ENCODE measurements at places on chromosomes 16 and 17.
A peak's percentile ranks its signal among the peaks of the same experiment; 100 is the strongest.

DNA sequence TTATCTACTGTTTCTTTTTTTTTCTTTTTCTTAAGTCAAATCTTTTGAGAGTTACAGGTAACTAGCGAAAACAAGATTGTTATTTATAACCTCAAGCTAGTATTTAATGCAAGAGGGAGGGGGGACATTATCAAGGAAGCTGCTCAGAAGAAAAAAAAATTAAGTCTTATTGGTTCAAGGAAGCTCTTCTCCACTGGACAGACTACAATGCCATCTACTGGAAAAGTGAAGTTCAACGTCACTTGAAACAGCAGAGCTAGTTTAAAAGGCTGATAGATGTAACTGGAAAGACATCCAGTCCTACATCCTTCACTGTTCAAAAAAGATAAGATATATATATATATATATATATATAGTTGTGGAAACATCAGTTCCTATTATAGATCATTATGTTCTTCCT lies 418.0 kb upstream of the PSMD7 start:
- no peak for DNase-seq

DNA sequence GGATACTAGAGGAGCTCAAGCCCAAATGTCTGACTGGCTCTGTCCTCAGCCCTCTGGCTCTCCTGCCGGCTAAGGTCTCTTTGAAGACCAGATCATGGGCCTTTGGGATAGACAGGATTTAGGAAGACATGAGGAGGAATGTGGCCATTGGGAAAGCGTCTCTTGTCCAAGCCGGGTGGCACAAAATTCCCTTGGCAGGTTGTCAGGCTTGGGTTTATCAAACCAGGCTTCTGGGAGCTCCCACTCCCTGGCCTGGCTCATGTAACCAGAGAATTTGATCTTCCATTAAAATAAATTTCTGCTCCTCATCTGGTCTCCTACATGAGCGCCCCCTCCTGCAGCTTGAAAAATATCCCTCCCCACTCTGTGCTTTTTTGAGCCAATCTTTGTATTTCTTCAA lies 71.1 kb downstream of the IRX3 start:
- DNase-seq = no peak

- DNase-seq = no peak
Measured at GRCh38 chr16:68718590-68718989, 18.5 kb upstream of the CDH1 start.

DNA sequence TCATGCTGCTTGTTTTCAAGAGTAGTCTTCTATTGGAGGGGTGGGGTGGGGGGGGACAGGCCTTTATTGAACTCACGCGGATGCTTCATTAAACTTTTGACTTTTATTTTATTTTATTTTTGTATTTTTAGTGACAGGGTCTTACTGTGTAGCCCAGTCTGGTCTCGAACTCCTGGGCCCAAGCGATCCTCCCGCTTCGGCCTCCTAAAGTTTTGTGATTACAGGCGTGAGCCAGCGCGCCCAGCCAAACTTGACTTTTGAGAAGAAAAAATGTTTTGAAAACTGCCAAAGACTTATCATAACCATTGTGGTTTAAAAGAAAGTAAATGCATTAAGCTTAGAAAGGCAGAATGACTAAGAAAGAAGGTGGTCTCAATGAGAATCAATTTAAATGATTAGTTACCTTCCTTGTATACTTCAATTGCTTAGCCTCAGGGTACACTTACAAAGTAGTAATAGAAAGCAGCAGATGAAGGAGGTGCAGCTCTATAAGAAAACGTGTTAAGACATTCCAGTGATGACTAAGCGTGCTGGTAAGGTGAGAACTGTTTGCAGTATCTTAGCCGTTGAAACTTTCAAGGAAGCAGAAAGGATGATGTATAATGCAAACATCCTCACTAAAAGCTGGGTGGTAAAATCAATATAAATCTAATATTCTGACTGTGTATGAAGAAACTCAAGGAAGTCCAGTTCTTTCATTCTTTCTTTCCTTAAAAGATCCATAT lies 1.2 kb downstream of the AP2B1 start:
- DNase-seq = no peak

- DNase-seq = no peak
Measured at GRCh38 chr17:57373756-57374155, 117.4 kb downstream of the MSI2 start.

DNA sequence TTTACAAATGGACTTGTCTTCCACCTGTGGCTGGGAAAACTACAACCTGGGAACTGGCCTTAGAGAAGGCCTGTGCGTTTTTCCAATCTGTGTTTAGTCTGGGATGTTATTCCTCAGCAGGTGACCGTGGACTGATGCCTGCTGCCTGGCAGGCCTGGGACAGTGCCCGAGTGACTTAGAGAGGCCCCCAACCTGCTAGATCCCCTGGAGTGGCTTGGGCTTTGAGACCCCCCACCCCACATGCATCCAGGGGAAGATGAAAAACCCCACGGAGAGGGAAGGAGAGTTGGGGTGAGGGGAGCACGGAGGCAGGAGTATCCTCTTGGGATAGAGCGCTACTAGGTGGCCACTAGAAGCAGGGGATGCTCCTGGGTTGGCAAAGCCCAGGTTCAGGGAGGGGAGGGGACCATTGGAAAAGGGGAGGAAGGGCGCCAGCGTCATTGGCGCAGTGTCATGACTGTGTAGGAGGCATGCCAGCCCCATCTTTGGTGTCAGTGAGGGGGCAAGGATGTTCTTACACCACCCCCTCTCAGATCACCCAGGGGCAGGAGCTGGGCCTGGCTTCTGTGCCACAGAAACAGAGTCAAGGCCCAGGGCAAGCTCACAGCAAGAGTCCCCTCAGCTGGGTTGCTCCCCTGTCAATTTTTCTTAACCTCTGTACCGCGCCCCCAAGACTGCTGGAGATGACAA lies 54.1 kb downstream of the MEAK7 start:
- no peak for DNase-seq

DNA sequence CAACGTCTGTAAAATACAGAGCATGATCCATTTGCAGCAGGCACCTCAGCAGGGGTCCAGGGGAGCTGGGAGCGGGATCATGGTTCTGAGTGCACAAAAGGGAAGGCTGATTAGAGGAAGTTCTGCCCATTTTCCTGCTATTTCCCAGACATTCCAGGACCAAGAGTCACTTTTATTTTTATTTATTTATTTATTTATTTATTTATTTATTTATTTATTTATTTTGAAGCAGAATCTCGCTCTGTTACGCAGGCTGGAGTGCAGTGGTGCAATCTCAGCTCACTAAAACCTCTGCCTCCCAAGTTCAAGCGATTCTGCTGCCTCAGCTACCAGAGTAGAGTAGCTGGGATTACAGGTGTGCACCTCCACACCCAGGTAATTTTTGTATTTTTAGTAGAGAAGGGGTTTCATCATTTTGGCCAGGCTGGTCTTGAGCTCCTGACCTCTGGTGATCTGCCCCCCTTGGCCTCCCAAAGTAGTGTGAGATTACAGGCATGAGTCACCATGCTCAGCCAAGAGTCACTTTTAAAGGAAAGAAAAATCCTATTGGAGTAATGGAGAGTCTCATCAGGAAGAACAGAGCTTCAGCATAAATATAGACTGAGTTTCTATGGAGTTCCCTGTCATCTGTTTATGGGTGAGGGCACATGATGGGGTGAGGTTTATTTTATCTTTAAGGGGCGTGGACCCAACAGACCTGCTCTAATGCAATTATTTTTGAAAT lies 355.2 kb downstream of the HAPSTR1 start:
- no peak for DNase-seq

- DNase-seq = peak; percentile 78
Measured at GRCh38 chr17:39705786-39706348, 6.0 kb downstream of the ERBB2 start.

- no peak for DNase-seq
Measured at GRCh38 chr16:24508614-24509013, 30.8 kb upstream of the RBBP6 start.
